ENCODE measurements at places on chromosomes 12 and 14. TPM values are rescaled to one million over a fixed set of nuclear protein-coding genes. Genes with fewer than 3 reads are reported as not detected.
A peak's percentile ranks its signal among the peaks of the same experiment; 100 is the strongest.

AVPR1A gene
- 0.95 TPM for total RNA-seq

GRCh38 chr12:14279845-14280244 is 85.6 kb upstream of the ATF7IP start:
- no peak overlapping the region for H3K27ac ChIP-seq
- no peak for DNase-seq
- no peak overlapping the region for H3K4me3 ChIP-seq

DNA sequence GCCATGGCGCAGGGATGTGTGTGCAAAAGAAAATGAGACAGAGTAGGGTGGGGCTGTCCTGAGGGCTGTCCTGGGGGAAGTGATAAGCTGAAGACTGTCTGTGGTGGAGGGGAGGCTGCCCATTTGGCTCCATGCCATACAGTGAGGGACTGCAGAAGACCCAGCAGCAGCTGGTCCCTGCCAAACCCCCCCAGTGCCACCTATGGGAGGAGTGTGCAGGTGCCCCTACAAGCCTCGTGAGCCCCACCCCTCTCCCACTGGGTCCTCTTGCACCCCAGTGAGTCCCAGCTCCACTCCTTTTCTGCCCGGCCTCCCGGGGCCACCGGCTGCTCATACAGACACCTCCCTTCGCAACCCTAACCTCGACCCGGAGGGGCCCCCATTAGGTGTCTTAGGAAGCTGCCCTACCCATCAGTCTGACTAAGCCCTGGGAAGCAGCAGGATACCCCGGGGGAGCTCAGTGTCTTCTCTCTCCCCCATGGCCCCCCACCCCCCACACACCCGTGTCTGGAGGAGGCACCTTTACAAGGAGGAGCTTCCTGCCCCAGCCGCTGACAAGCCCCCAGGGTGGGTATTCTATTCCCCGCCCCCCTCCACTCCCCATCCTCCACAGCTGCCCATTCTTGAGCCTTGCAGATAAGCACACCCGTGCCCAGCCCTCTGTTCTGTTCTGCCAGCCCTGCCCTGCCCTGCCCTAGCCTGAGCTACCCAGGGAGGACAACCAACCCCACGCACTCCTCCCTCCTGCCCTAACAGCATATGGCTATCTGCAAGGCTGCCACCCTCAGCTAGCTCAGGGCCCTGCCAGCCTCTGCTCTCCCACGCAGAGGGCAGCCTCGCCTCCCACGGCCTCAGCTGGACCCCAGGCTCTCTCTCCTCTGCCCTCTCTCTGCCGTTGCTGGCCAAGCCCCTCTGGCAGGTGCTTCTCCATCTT is 41.9 kb downstream of the SLC6A12 start:
- peaks cover 25% of the 10 kb centered on the region for H3K4me1 ChIP-seq
- H3K27ac ChIP-seq, result no peak overlapping the region
- no peaks in the 10 kb centered on the region for H3K27me3 ChIP-seq
- no peak overlapping the region for H3K4me3 ChIP-seq
- no peaks in the 10 kb centered on the region for H3K36me3 ChIP-seq

TC2N gene
- total RNA-seq, result 65.5 TPM

JDP2 gene
- total RNA-seq, result 108 TPM

DNA sequence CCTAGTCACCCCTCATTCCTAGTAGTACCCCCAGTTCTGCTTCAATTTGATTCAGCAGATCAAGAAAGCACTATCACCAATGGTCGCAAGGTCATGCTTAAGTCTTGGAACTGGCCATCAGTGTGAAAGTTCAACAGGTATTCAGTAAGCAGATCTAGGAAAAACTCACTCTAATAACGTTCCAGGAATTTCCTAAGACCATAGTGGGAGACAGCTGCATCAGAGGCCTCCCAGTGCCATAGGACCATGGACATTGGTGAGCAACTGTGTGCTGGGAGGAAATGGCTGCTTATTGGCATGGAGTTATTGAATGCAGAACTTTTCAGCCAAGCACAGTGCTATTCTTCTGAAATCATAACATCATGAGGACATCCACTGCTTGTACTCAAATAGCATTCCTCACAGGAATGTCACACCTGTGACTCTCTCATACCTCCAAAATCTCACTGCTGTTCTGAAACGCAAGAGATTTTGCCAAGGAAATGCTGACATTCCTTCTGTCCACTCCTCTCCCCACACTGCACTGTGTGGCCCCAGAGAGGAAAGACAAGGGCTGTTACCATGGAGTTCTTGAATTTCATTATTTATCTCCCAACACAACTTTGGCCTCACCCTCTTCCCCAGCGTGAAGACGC is 30.9 kb upstream of the MDM2 start:
- no peaks in the 10 kb centered on the region for H3K27me3 ChIP-seq
- H3K4me3 ChIP-seq, result no peak overlapping the region
- no peak for DNase-seq
- H3K27ac ChIP-seq, result no peak overlapping the region
- no peaks in the 10 kb centered on the region for H3K36me3 ChIP-seq

DNA sequence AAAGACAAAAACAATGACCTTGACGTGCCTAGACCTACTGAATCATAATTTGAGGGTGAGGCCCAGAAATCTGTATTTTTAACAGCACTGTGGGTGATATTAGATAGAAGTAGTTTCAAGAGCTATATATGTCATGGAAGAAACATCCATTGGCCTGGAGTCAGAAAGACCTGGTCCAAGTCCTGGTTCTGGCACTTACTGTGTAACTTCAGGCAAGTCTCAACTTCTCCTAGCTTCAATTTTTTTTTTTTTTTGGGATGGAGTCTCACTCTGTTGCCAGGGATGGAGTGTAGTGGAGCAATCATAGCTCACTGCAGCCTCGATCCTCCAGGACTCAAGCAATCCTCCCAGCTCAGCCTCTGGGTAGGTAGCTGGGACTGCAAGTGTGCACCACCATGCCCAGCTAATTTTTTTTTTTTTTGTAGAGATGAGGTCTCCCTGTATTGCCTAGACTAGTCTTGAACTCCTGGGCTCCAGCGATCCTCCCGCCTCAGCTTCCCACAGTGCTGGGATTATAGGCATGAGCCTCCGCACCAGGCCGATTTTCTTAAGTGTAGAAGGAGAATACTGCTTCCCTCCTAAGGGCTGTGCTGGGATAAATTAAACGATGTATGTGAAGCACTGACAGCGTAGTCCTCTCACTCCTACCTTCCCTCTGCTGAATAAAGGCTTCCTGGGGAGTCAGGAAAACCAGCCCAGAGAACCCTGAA is 14.3 kb upstream of the GPX2 start:
- H3K4me3 ChIP-seq, result no peak overlapping the region
- no peaks in the 10 kb centered on the region for H3K27me3 ChIP-seq
- no peak overlapping the region for H3K27ac ChIP-seq
- H3K4me1 ChIP-seq, result no peaks in the 10 kb centered on the region
- no peak for DNase-seq

DNA sequence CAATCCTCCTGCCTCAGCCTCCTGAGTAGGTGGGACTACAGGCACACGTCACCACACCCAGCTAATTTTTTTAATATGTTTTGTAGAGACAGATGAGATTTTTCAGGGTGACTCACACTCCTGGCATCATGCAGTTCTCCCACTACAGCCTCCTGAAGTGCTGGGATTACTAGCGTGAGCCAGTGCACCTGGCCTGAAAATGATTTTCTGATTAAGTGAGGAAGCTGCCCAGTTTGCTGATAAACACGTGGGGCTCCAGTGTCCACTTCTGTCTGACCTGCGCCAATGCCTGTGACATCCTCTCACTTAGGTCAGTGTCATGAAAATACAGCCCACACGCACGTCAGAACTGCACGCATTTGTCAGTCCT is 37.0 kb upstream of the SFSWAP start:
- H3K27me3 ChIP-seq, result peaks cover 17% of the 10 kb centered on the region
- no peak for DNase-seq
- H3K27ac ChIP-seq, result no peak overlapping the region
- H3K4me3 ChIP-seq, result no peak overlapping the region

TMEM229B gene
- 3.7 TPM for total RNA-seq

GRCh38 chr12:1883513-1883912 is 34.9 kb downstream of the CACNA2D4 start:
- H3K36me3 ChIP-seq, result no peaks in the 10 kb centered on the region
- DNase-seq, result no peak
- H3K4me1 ChIP-seq, result no peaks in the 10 kb centered on the region
- H3K27ac ChIP-seq, result no peak overlapping the region
- no peak overlapping the region for H3K4me3 ChIP-seq

GRCh38 chr14:49212721-49213120 is 373.5 kb downstream of the RPS29 start:
- no peaks in the 10 kb centered on the region for H3K4me1 ChIP-seq
- no peak for DNase-seq
- H3K27me3 ChIP-seq, result no peaks in the 10 kb centered on the region
- H3K4me3 ChIP-seq, result no peak overlapping the region
- H3K27ac ChIP-seq, result no peak overlapping the region

DNA sequence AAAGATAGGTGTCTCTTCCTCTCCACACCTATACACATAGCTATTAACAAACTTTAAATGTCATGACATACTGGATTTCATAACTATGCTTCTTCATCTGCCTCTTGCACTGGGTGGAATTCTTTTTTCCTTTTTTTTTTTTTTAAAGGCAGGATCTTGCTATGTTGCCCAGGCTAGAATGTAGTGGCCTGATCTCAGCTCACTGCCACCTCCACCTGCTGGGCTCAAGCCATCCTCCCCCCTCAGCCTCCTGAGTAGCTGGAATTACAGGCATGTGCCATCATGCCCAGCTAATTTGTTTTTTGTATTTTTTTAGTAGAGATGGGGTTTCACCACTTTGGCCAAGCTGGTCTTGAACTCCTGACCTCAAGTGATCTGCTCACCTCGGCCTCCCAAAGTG is 4.8 kb downstream of the MRPL51 start:
- DNase-seq, result no peak
- H3K4me1 ChIP-seq, result peaks cover 8% of the 10 kb centered on the region
- no peak overlapping the region for H3K27ac ChIP-seq
- H3K36me3 ChIP-seq, result no peaks in the 10 kb centered on the region
- H3K27me3 ChIP-seq, result no peaks in the 10 kb centered on the region

DNA sequence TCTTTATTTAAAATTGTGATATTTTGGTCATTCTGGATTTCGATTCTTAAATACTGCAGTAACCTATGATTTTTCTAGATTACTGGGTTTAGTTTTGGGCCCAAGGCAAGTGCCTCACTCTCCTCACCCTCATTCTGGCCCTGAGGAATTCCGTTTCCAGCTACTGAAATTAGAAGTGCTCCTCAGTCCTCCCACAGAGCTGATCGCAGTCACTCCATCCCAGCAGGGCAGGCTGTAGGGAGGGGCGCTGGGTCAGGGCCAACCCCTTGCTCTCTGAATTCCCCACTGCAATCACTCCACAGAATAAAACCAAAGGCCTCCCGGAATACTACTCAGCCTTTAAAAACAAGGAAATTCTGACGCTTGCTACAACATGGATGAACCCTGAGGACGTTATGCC is 66.5 kb upstream of the DIO3 start:
- peaks cover 6% of the 10 kb centered on the region for H3K27me3 ChIP-seq
- no peaks in the 10 kb centered on the region for H3K4me1 ChIP-seq
- H3K36me3 ChIP-seq, result no peaks in the 10 kb centered on the region

ACTR6 gene
- 4.9 TPM for total RNA-seq

LUM gene
- total RNA-seq, result 31.2 TPM

- H3K27me3 ChIP-seq, result no peaks in the 10 kb centered on the region
- peaks cover 43% of the 10 kb centered on the region for H3K4me1 ChIP-seq
- no peaks in the 10 kb centered on the region for H3K36me3 ChIP-seq
- H3K4me3 ChIP-seq, result no peak overlapping the region
- H3K27ac ChIP-seq, result peak overlapping the region; percentile 50
Observed at GRCh38 chr14:68282479-68283377, 463.1 kb downstream of the RAD51B start.

PTCSC3 gene
- total RNA-seq, result not detected

PHETA1 gene
- 26.2 TPM for total RNA-seq

KCNMB4 gene
- total RNA-seq, result 1.2 TPM

DNA sequence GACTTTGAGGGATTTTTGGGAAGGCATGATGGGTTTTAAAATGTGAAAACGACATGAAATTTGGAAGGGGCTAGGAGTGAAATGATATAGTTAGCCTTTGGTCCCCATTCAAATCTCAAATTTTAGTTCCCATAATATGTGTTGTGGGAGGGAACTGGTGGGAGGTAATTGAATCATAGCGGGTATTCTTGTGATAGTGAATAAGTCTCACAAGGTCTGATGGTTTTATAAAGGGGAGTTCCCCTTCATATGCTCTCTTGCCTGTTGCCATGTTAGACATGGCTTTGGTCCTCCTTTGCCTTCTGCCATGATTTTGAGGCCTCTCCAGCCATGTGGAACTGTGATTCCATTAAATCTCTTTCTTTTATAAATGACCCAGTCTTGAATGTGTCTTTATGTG is 72.8 kb downstream of the SLC16A7 start:
- no peaks in the 10 kb centered on the region for H3K27me3 ChIP-seq
- H3K36me3 ChIP-seq, result no peaks in the 10 kb centered on the region
- no peak for DNase-seq
- H3K27ac ChIP-seq, result no peak overlapping the region
- H3K4me1 ChIP-seq, result no peaks in the 10 kb centered on the region
- H3K4me3 ChIP-seq, result no peak overlapping the region

DNA sequence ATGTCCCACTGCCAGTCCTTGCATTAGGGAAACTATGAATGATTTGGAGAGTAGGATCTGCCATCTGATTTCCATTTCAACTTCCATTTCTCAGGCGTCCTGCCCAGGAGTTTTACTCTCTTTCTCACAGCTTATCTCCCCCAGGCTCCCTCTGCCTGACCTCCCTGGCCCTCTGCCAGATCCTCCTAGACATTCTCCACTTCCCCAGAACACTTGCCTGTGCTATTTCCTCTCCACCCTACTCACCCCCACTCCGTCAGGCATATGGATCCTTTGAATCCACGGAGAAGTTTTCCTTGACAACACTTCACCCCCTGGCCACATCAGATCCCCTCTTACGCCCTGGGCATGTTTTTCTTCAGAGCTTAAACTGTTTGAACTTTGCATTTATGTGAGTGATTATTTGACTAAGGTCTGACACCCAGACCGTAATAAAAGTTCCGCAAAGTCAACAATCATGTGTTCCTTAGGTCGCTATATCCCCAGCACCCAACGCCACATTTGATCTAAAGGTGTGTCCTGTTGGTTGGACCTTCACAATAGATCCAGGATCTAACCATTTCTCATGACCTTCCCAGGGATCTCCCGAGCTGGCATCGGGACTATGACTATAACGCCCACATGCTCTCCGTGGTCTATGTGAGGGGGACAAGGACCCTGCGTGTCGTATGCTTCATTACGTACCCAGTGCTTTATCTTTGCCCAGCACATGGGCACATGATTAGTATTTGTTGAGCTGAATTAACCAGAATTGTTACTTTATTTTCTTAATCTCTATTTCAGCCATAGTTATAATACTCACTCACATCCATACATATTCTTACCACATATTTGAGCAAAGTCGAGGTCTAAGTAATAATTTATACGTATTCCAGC is 255.8 kb upstream of the FOXN3 start:
- no peaks in the 10 kb centered on the region for H3K27me3 ChIP-seq
- no peaks in the 10 kb centered on the region for H3K36me3 ChIP-seq
- peak overlapping the region; percentile 67 for H3K27ac ChIP-seq
- peak overlapping the region; percentile 14 for H3K4me3 ChIP-seq
- DNase-seq, result peak; percentile 70

GRCh38 chr12:84789184-84789583 is 123.4 kb downstream of the SLC6A15 start:
- H3K4me1 ChIP-seq, result no peaks in the 10 kb centered on the region
- no peaks in the 10 kb centered on the region for H3K36me3 ChIP-seq
- H3K27ac ChIP-seq, result no peak overlapping the region
- no peak overlapping the region for H3K4me3 ChIP-seq
- DNase-seq, result no peak

GRCh38 chr12:998020-998874 is 7.2 kb downstream of the ERC1 start:
- no peak for DNase-seq
- no peaks in the 10 kb centered on the region for H3K4me1 ChIP-seq
- no peak overlapping the region for H3K4me3 ChIP-seq
- no peaks in the 10 kb centered on the region for H3K27me3 ChIP-seq

ARMH4 gene
- not detected for total RNA-seq
